ENCODE measurements at places on chromosomes 12 and 14. TPM values are rescaled to one million over a fixed set of nuclear protein-coding genes. Genes with fewer than 3 reads are reported as not detected.

DNA sequence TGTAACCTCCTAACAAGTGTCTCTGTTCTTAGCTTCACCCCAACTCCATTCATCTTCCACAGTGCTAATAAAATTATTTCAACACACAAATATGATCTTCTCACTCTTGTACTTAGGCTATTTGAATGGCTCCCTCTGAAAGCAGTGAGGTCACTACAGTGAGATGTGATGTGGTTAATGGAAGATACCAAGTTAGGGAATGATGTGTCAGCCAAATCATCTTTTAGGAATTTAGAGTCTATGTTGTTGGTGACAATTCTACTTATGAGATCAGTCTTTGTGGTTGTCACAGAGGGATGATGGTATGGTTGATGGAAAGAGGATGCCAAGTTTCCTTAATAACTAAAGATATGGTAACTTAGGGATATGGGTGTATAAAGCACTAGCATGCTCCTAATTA lies 57.6 kb downstream of the POLR3B start:
- DNase-seq: no peak

Gene PRH2
- total RNA-seq: 335 TPM

Gene ALKBH1
- 14.8 TPM for total RNA-seq

Gene NUP37
- total RNA-seq: 23.9 TPM

GRCh38 chr14:103488960-103489359 lies 33.7 kb downstream of the CKB start:
- DNase-seq: peak; percentile 37

- DNase-seq: peak; percentile 26
Observed at GRCh38 chr12:130832561-130833209, 6.4 kb downstream of the STX2 start.

Gene HAL
- total RNA-seq: 0.51 TPM

Gene NUDT14
- 11.5 TPM for total RNA-seq

Gene DACT1
- total RNA-seq: 21.2 TPM

Gene DIO3
- total RNA-seq: 8.3 TPM

- DNase-seq: no peak
Observed at GRCh38 chr12:125099409-125099782, 34.2 kb downstream of the AACS start.

Gene LRRC43
- 0.51 TPM for total RNA-seq

Gene SDR9C7
- 0.51 TPM for total RNA-seq

- DNase-seq: no peak
Observed at GRCh38 chr14:26835979-26836570, 238.2 kb upstream of the NOVA1 start.

DNA sequence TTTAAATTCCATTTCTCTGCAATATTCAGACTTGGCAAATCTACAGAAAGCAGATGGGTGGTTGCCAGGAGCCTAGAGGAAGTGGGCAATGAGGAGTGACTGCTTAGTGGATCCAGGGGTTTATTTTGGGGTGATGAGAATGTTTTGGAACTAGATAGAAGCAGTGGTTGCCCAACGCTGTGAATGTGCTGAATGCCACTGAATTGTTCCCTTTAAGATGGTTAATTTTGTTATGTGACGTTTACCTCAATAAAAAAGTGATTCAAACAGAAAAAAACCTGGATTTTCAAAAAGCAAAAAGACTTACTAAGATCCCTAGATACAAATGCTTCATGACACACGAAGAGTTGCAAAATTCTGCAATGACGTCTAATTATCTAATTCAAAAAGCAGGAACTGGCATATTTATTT lies 34.2 kb downstream of the DAO start:
- peak; percentile 31 for DNase-seq

DNA sequence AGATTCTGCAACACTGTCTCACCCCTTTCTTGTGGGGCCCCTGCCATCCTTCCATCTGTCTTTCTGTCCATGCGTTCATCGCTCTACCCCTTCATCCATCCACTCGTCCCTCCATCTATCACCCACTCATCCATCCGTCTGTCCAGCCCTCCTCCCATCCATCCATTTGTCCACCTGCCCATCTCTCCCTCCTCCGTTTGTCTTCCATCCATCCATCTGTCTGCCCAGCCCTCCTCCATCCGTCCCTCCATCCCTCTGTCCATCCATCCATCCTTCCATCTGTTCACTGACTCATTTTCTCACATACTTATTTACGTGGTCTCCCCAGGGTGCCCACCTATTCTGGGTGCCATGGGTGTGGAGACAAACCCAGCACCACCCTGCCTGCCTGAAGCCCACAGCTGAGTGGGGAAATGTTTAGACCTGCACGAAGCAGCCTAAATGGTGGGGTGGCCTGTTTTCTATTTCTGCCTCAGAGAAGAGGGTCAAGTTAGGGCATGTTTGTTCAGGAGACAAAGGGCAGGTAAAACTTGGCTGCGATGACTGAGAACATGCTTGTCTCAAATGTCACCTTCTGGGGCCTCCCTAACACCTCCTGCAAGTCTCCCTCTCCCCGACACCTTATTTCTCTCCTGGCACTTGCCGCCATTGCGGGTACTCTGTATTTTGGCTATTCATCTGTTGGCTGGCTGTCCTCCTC lies 2.8 kb upstream of the SLC25A47 start:
- no peak for DNase-seq

Gene PTPRR
- total RNA-seq: 1.2 TPM

DNA sequence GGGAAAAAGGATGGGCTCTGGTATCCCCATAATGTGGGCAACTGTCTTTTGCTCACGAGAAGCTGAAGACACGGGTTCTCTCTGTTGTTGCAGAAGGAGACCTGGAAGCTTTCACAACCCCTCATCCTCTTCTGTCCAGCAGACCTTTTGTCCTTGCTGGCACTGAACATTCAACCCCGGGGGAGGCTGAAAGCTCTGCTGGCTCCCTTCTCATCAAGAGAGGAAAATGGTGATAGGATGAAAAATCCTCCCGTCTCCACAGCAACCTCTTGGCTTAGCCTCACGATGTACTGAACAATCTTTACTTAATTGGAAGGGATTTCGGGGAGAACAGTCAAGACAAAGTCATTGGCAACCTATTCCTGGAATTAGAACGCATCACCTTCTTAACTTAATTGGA lies 39.0 kb downstream of the ELK3 start:
- peak; percentile 65 for DNase-seq

- DNase-seq: no peak
Observed at GRCh38 chr12:32158525-32158924, 51.9 kb downstream of the BICD1 start.

Gene GIT2
- 57.6 TPM for total RNA-seq

Gene RTL1
- total RNA-seq: 46.9 TPM

Gene KRT80
- 10.3 TPM for total RNA-seq

DNA sequence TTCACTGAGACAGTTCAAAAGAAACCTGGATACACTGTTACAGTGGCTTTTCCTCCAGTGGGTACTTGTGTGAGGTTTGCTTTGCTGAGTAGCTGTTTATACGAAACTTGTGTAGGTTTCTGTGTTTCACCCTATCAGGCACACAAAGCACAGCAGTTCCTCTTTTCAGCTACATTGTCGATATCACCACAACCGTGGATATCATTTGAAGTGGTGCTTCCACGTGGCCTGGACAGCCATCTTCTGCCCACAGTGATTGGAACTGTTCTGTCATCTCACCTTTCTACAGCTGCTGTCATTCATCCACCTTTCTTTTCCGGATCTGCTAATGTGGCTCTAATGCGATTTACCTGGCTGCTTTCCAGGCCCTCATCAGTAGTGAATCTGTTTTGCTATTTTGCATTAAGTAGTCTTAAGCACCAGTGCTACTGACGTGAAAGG lies 368.8 kb downstream of the SYT1 start:
- DNase-seq: no peak

GRCh38 chr14:23299211-23299957 lies 3.3 kb downstream of the PPP1R3E start:
- peak; percentile 45 for DNase-seq

GRCh38 chr14:75654127-75654732 lies 6.4 kb downstream of the ERG28 start:
- DNase-seq: peak; percentile 88

DNA sequence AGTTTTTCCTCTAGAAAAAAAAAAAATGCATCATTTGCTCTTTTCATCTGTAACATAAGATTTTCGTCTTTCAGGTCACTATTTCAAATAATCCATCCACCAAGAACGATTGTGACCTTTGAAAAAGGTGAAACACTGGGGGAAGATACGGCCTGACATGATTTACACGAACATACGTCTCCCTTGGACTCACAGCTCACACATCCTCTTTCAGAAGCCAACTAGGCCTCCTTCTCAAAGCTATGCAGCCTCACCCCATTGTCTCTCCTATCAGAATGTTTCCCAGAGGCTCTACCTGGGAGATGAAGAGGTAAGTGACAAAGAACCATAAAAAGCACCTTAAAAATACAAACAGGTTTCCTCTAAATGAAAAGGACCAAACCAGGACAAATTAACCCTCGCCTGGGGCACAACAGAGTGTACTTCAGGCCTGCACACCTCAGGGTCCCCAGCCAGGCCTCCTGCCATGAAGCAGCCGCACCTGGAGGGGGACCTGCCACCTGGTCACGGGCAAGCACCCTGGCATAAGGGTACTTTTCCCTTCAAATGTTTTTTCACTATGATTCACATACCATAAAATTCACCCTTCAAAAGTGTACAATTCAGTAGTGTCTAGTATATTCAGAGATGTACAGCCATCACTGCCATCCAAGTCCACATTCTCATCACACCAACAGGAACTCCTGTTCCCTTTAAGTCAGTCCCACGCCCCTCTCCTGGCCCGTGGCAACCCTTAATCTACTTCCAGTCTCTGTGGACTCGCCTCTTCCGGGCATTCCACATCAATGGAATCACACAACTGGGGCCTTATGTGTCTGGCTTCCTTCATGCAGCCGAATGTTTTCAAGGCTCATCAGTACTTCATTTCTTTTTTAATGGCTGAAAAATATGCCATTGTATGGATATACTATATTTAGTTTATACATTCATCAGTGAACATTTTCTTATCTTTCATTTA lies 5.4 kb downstream of the SLC15A4 start:
- DNase-seq: no peak

Gene B3GNT4
- total RNA-seq: 0.41 TPM

DNA sequence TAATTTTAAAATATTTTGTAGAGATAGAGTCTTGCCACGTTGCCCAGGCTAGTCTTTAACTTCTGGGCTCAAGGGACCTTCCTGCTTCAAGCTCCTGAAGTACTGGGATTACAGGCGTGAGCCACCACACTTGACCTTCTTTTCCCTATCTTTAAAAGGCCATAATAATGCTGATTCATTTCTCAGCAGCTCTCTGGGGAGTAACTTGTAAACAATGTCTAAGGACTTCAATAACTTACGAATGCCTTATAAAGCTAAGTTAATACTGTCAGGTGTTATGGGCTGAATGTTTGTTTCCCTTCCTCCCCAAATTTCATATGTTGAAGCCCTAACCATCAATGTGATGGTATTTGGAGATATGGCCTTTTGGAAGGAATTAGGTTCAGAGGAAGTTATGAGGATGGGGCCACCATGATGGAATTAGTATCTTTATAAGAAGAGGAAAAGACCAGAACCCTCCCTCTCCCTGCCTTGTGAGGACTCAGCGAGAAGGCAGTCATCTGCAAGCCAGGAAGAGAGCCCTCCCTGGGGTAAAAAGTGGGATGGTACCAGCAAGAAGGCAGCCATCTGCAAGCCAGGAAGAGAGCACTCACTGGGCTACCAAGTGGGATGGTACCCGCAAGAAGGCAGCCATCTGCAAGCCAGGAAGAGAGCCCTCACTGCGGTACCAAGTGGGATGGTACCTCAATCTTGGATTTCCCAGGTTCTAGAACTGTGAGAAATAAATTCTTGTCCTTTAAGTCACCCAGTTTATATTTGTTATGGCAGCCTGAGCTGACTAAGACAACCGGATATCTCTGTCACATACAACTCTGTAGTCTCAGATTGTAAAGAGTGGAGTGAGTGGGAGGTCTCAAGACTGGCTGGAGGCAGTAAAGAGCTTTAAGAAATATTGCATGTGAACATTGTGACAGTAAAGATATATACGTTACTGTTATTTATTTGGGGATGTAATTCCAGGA lies 16.3 kb upstream of the YBX3 start:
- no peak for DNase-seq

DNA sequence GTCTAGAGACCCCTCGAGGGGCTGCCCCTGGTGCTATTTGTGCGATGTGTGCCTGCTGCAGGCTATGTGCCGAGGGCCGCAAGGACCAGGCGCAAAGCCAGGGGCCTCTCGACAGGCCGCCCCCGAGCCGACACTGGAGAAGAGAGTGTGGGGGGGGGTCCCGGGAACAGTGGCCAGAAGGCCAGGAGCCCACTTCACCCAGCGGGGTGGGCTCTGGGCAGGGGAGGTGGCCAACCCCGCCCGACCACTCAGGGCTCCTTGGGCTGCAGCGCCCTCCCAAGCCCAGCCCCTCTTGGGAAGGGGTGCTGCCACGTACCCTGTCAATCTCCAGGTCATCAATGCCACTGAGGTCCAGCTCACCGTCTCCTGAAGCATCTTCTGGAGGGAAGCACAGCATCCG lies 28.6 kb upstream of the BTBD6 start:
- DNase-seq: no peak

Gene GZMB
- 0.41 TPM for total RNA-seq

Gene RPL10L
- not detected for total RNA-seq

DNA sequence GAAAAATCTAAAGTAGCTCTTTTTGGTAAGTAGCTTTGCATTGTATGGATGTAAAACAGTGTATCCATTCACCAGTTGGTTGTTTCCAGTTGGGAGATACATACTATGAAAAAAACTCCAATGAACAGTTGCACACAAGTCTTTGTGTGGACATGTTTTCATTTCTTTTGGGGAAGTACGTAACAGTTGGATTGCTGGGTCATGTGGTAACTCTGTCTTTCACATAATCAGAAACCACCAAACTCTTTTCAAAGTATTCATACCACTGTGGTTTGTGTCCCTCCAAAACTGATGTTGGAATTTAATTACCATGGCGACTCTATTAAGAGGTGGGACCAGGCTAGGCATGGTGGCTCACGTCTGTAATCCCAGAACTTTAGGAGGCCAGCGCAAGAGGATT lies 58.9 kb upstream of the RESF1 start:
- no peak for DNase-seq

Gene CCDC38
- total RNA-seq: not detected

DNA sequence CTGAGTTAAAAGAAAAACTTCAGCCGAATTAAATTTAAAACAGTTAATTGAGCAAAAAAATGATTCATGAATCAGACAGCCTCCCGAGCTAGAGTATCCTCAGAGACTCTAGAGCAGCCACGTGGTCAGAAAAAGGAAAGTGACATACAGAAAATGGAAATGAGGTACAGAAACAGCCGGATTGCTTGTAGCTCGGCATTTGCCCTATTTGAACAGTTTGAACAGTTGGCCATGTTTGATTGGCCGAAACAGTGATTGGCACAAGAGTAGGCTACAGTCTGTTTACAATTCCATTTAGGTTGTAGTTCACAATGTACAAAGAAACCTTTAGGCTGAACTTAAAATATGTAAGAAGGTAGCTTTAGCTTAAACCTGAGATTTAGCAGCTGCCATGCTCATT lies 12.9 kb upstream of the OXA1L start:
- no peak for DNase-seq

GRCh38 chr14:44795725-44796124 lies 166.0 kb downstream of the KLHL28 start:
- DNase-seq: no peak

- DNase-seq: no peak
Observed at GRCh38 chr14:68463705-68464374, 329.0 kb downstream of the ZFP36L1 start.

Measured in tongue (tissue), 3 donors.